ENCODE measurements at places on chromosomes 3 and 15.

DNA sequence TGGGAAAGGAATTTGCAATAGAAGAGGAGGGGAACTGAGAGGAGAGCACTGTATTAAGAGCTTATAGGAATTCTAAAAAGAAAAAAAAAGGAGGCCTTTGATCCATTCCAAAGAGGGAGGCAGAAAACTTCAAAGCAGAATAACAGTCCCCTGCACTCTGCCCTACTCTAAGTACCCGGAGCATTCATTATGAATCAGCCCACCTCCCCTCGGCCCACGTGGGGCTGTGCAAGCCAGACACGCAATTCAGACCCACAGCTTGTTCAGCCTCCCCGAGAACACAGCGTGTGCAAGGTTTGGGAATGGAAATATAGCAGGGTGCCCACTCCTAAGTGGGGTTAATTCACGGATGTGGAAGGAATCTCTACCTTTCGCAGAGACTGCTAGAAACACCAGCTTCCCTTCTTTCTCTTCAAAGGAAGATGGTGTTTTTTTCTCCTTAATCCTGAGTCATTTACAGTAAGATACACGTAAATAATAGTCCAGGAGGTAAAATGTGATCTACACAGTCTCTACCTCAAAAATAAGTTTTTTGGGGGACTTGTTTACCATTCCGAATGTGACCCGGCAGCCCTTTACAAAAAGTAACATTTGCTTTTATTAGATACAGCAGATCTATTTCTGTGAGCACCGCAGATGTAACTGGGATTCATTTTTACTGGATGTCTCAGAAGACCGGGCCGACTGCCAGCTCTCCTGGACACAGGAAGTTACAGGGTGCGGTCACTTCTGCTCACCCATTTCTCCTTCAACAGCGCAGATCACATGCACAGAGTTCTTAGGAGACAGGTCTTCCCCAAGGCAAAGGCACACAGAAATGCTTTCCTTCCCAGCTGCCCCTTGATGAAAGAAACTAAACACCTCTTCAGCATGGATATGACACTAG lies 768.5 kb upstream of the CFAP20DC start:
- no peak for DNase-seq

DNA sequence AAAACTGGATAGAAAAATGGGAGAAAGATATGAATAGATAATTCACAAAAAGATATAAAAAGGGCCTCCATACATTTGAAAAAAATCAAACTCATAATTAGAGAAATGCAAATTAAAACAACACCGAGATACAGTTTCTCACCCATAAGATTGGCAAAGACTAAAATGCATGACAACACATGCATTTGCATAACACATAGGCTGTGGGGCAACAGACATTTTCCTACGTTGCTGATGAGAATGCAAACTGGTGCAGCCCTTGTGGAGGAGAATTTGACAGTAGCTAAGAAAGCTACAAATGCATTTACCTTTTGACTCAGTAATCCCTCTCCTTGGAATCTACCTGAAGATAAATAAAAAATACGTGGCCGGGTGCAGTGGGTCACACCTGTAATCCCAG lies 11.4 kb upstream of the CAND2 start:
- DNase-seq, result no peak

DNA sequence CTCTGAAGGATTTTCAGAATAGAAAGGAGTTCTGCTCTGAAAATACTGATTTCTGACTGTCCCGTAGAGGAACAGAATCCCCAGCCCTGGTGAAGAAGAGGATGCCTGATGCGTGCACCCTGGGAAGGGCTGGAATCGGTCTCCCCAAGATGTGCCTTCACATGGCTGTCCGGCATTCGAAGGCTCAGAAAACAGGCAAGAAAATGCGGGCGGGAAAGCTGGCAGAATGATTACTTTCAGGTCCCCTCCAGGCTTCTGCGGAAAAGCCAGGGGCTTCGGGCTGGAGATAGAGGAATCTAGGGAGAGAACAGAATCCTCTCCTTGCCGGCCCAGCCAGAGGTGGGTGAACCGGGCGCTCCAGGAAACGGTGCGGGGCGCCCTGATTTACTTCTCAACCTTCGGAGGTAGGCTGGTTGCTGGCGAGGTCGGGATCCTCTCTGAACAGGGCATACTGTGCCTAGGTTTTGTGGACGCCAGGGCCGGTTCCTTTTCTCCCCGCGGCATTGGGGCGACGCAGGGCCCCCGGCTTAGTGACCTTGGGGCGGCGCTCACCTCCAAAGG lies 2.5 kb downstream of the FOXL2NB start:
- DNase-seq, result no peak

DNA sequence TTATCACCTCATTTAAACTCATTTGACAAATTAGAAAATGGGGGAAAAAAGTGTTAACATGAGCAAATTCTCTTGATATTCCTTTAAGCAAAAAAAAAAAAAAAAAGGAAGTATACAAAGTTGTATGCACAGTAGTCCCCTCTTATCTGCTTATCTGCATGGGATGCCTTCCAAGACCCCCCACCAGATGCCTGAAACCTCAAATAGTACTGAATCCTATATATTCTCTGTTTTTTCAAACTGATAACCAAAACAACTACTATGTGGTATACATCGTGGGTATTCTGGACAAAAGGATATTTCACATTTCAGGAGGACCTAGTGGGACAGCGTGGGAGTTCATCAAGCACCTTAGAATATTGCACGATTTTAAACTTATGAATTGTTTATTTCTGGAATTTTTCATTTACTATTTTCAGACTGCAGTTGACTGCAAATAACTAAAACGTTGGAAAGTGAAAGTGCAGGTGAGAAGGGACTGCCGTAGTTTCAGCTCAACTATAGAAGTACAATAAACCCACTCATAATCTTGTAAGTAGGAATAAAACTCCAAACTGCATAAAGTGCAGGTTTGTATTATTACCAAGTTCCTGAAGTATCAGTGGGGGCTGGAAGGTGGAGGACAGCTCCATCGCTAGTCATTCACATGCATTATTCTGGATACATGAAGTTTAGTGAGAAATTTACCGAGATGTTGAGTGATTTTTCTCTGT lies 43.6 kb upstream of the PLCL2 start:
- no peak for DNase-seq

GRCh38 chr3:66299891-66300290 lies 79.1 kb downstream of the SLC25A26 start:
- DNase-seq, result no peak

- DNase-seq, result no peak
Measured at GRCh38 chr3:196638861-196639482, 522 bp upstream of the NRROS start.

DNA sequence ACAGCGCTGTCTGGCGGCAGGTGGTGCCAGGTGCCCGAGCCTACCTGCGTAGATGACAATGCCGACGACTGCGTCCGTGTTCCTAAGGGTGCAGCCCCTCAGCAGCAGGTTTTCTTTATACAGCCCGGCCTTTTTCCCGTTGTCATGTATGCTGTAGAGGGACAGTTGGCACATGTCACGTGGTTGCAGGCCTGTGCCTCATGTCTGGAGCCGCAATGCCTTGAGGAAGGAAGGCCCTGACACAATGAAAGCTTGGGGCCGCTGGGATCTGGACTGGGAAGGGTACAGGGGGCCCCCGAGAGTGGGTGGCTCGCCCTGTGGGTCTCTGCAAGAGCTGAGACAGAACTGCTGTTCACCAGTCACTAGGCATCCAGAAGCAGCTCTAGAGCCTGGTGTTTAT lies 136.0 kb downstream of the ATP10A start:
- peak; percentile 55 for DNase-seq

DNA sequence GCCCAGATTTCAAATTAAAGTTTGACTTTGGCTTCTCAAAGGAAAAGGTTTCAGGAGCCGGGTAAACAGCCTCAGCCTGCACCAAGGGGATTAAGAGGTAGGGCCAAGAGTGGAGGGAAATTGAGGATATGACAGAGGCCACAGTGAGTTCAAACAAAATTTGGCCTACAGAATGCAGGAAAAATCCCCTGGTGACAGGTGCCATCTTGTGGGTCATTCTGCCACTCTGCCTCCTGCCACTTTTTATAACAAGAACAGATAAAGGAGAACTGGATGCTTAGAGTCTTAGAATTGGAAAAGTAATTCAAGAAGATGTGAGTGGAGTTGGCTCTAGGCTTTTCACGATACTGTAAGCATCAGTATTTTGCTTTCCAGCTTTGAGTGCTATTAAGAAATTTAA lies 253.2 kb downstream of the NR2F2 start:
- DNase-seq, result no peak

DNA sequence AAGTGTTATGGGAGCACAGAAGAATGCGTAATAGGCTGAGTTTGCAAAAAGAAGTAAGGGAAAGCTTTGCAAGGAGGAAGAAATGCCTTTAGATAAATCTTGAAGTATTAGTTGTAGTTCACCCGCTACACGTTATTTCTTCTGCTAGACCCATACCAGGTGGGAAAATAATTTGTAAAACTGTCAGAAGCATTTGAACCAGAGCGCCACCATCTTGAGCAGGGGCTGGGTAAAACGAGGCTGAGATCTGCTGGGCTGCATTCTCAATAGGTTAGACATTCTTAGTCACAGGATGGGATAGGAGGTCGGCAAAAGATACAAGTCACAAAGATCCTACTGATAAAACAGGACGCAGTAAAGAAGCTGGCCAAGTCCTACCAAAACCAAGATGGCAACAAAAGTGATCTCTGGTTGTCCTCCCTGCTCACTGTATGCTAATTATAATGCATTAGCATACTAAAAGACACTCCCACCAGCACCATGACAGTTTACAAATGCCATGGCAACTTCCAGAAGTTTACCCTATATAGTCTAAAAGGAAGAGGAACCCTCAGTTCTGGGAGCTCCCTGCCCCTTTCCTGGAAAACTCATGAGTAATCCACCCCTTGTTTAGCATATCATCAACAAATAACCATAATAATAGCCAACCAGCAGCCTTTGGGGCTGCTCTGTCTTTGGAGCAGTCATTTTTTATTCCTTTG lies 50.0 kb upstream of the ZNF280D start:
- no peak for DNase-seq

- DNase-seq, result no peak
Measured at GRCh38 chr3:85355572-85355971, 396.8 kb downstream of the CADM2 start.

DNA sequence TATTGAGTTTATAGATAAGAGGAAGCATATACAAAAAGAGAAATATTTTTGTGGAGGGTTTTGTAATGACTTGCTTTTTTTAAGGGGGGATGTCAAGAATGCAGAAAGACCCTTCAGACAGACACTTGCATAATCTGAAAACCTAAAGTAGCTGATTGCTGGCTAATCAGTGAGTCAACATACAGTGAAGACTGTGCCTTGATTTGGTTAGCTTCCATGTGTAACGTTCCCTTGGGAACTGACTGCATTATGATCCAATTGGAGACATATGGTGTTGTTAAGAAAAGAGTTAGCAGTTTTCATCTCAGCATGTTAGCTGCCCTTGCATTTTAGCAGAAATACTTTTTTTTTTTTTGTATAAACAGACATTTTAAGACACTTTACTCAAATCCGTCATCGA lies 483.2 kb downstream of the RBMS3 start:
- no peak for DNase-seq

GRCh38 chr3:124422805-124423204 lies 307.4 kb upstream of the UMPS start:
- DNase-seq, result no peak

DNA sequence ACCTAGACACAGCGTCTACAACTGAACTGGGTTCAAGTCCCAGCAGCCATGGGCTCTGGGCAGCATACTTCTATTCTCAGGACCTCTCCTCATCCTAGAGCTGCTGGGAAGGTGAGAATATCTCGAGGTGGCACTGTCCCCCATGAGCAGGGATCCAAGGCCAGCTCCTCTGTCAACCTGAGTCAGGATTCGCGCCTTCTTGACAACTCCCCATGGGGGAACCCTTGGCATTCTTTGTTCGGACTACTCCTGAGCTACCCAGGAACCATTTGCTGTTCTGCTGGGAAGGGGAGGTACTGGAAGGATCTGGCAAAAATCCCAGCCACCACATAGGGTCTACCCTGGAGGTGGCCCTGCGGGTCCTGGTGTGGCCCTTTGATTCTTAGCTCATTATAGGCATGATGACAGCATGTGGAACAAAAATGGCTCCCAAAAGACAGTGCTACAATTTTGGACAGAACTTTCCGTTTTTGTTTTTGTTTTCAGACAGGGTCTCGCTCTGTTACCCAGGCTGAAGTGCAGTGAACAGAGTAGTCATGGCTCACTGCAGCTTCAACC lies 22.3 kb downstream of the PLXNB1 start:
- no peak for DNase-seq

- DNase-seq, result no peak
Measured at GRCh38 chr3:97871801-97872524, 50.2 kb downstream of the CRYBG3 start.

- DNase-seq, result no peak
Measured at GRCh38 chr15:81097890-81098280, 36.2 kb upstream of the CFAP161 start.

DNA sequence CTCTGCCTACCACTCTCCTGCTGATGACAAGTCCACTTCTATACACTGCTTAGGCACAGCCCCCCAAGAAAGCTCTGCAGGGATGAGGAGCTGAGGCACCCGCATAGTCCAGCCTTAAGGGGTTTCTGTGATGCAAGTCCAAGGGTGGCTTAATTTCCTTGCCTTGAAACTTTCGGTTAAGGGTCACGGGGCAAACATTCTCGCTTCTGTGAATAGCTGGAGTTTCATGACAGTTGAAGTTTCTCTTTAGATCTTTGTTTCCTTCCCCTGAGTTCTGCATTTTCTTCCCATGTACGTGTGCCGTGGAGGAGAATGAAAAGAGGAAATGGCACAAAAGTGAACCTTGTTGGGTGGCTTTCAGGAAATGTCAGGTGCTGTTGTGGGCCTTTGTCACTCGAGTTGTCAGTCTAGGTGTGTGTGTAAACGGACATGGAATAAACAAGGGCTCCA lies 7.0 kb downstream of the GPR160 start:
- DNase-seq, result no peak

DNA sequence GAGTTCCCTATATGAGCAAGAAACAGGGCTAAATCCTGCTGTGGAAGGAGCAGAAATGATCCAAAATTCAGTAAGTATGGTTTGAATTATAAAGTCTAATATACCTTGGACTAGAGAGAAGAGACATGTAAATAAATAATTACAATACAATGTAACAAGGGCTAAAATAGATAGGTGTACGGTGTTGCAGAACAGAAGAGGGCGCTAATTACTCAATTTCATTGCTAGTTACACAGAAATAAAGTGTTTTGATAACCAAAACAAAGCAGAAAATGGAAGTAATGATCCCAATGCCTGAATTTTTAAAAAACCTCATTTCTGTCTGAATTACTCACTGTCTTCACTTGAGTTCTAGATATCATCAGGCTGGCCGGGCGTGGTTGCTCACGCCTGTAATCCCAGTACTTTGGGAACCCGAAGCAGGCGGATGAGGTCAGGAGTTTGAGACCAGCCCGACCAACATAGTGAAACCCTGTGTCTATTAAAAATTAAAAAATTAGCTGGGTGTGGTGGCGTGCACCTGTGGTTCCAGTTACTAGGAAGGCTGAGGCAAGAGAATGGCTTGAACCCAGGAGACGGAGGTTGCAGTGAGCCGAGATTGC lies 8.3 kb upstream of the PLCH1 start:
- no peak for DNase-seq

- no peak for DNase-seq
Measured at GRCh38 chr3:62095756-62096155, 277.6 kb downstream of the FEZF2 start.
